Activated naive CD4-positive, alpha-beta T cell (primary cell): ENCODE measurements at places on chromosomes 6 and 20.

GRCh38 chr6:13299918-13300317 is 28.4 kb downstream of the TBC1D7 start:
- DNase-seq = no peak

GRCh38 chr6:30767158-30767943 is 23.0 kb upstream of the IER3 start:
- DNase-seq = no peak

DNA sequence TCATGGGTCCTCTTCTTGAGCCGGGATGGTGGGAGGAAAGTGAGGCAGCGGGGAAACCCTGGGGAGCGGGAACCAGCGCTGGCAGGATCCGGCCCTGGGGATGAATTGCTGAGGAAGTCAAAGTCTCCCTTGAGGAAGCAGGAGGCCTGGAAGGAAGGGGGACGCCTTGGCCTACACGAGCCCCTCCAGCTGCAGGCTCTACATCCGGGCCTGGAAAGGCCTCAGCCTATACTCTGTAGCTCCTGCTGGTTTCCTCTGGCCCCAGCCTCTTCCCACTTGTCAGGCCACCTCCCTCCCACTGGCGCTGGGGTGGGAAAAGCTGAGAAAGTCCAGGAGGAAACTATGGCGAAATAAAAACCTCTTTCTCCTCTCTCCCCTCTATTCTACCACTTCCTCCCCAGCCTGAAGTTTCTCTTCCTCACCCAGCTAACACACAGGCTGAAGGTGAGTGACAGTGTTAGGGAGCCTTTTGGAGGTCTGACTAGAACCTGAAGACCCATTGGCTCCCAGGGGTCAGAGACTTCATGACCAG is 14.9 kb downstream of the TREML2 start:
- no peak for DNase-seq

DNA sequence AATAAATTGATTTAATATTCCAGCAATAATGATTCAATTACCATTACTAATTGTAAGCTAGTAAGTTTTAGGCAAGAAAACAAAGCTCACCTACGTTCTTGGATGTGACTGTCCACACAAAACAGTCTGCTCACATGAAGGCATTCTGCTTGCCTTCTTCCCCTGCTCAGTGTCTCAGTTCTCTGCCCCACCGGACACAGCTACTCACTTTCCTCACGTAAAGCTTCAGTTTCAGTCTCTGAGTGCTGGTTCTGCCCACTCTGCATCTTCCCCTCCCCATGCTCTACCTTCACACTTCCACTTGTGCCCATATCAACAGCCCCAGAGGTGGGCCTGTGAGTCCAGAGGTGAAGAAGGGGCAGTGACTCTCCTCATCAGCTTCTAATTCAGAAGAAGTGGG is 73.9 kb upstream of the C6orf118 start:
- DNase-seq = no peak

DNA sequence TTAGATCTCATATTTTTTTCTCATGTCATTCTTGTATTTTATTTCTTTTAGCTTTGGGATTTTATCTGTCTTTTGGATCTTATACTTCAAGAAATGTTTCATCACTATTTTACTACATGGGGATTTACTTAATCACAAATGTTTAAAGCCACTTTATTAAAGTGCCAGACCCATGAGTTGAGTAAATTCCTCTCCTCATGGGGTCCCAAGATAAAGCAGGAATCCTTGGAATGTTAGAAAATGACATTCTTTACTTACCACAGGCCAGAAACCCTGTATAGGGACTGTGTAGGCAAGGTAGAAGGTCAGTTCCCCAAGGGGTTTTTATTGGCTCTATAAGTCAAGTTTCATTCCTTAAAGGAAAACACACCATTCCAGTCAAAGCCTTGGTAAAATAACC is 28.4 kb upstream of the OR2J2 start:
- no peak for DNase-seq

GRCh38 chr6:155782320-155782731 is 326.7 kb upstream of the NOX3 start:
- no peak for DNase-seq

DNA sequence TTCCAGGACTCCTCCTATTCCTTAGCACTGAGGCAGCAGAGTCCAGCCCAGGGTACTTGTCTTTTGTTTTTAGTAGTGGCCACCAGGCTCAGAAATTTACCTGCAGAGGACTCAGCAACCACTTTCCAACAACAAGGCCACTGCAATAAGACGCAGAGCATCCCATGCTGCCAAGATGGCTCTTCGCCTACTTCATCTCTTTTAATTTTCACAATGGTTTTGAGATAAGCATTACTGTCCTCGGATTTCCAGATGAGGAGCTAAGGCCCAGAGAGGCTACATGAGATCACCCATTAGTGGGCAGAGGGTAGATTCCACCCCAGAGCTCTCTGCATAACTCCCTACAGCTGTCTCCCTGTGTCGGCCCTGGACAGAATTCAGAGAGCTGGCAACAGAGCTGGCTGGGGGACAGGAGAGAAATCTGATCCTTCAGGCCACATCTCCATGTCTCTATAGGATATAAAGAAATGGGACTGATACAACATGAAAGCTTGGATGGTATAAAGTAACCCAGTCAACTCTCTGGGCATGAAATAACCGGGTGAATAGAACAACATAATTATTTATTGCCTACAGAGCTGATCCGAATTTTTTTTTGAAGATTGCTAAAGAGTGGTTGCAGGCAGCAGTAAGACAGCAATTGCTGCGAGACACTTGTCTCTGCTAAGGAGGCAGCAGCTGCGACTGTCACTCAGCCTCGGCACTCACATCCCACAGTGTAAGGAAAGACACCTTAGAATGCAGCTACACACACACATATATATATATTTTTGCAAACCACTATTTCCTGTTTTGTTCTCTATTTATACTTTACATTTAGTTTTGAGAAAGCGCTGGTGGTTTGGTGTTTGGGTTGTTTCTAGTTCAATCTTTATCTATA is 37.2 kb downstream of the SCML4 start:
- peak; percentile 10 for DNase-seq

- DNase-seq = no peak
Measured at GRCh38 chr20:20410678-20411077, 42.8 kb downstream of the INSM1 start.

GRCh38 chr6:170174771-170175643 is 115.9 kb downstream of the DLL1 start:
- DNase-seq = no peak

- no peak for DNase-seq
Measured at GRCh38 chr20:25469558-25469957, 62.1 kb downstream of the GINS1 start.

DNA sequence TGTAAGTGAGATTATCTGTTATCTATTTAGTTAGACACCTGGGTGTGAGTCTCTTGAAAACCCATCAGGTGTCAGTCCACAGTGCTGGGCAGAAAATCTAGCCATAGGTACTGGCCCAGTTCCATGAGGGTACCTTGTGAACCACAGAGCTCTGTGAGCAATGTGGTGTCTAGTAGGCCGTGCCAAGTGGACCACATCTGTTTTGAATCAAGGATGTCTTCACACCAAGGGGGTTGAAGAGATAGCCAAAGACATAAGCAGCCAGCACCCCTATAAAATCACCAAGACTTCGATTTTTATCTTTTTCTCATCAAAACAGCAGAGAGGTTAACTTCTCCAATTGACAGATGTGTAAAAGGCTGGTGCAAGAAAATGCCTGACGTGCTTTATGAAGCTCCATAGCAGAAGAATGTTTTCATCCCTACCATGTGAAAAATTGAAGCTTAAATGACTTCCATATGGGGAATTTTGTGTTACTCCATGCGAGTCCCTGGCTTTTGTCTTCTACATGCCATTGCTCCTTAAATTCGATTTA is 368.7 kb downstream of the HAO1 start:
- no peak for DNase-seq

DNA sequence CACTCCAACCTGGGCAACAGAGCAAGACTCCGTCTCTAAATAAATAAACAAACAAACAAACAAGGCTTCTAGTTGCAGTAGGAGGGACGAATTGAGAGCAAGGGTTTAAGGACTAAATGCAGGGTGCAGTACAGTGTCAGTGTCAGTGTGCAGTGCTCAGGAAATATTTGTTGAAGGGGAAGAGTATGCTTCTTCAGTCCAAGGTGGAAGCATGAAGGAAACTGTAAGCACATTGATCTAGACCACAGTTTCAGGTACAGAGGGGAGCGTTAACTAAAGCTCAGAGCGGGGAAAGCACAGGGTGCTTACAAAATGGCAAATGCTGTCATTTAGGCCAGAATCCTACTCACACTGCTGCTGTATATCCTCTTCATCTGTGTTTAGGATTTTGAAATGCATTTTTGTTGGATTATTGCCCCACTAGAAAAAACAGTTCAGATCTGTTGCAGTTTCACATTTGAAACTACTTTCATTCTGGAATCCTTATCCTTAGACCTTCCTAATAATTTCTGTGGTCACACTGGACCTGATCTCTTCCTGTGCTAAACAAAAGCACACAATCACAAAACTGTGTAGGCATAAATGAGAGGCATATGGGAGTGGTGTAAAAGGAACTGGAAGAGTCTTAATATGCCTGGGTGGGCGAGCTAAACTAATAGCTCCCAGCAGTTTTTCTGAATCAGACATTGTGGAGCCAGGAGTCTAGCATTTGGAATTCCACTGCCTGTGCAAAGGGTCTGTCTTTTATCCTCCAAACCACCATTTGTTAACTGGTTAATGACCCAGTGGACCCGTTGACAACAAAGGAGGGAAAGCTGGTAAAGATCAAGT is 41.4 kb downstream of the CBFA2T2 start:
- no peak for DNase-seq

DNA sequence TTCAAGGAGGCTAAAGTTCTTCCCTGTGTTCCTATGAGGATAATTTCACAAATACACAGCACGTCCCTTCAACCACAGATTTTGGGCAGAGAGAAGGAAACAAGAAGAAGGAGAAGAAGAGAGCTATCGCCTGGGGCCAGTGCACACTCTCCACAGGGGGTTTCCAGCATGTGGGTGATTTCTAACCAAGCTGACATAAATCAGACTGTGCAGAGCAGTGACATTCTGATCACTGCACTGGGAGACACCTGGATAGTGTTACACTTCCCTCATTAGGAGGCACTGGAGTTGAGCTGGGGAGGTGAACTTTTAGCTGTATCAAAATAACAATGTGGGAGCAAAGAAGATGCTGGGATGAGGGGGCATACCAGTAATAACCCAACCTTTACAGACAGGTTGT is 71.8 kb upstream of the CENPW start:
- DNase-seq = no peak

GRCh38 chr6:13164291-13164690 is 164.0 kb downstream of the TBC1D7 start:
- DNase-seq = no peak

GRCh38 chr20:11056414-11056813 is 382.6 kb upstream of the JAG1 start:
- no peak for DNase-seq

GRCh38 chr6:148857798-148858390 is 111.1 kb downstream of the UST start:
- DNase-seq = no peak

DNA sequence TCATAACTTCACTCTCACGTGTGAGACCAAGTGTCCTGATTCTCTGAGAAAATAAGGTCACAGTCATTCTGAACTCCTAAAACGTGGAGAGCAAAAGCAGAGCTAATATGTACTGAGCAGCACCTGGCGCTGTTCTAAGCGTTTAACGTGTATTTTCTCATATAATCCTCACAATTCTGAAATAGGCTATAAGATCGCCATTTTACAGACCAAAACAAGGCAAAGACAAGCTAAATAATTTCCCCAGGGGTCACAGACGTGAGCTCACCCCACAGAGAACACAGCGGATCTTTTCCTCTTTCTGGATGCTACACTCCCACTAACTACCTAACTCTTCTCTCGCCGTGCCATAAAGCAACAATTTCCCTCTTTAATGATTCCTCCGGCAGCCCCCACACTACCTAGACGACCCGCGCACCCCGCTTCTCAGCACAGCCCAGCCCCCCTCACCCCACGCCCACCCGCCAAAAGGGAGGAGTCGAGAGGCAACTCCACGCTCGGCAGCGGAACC is 636 bp downstream of the SUPT3H start:
- DNase-seq = no peak

DNA sequence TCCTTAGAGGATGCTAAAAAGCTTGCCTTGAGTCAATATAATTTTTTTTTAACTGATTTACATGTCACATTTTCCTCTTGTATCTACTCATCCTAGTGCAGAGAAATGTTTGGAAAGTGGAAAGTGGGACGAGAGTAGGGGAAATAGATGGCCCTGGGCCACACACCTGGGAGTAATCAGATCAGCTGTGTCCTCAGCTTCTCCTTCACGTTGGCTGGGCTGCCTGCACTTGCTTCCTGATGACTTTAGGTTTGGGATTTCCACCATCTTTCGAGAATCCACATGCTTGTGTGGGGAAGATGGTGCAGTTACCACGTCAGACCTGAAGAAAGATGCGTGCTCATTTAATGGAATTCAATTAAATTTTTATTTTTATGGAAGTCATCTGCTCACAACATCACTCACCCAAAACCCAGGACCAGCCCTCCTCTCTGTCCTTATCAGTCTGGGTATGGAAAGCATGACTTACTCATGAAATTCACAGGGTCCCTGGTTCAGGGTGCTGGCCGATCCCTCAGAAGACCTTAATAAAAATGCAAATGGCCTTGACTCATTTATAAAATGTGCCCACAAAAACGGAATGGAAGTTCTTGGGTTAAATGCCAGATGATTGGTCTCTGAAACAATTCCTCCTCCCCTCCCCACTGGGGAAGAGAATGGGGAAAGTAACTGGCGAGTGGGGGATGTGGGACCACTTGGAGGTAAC is 74.5 kb upstream of the TIAM2 start:
- DNase-seq = no peak

GRCh38 chr6:129370268-129370916 is 339.6 kb downstream of the ARHGAP18 start:
- peak; percentile 7 for DNase-seq

- no peak for DNase-seq
Measured at GRCh38 chr6:158040051-158040803, 58.6 kb downstream of the SYNJ2 start.

DNA sequence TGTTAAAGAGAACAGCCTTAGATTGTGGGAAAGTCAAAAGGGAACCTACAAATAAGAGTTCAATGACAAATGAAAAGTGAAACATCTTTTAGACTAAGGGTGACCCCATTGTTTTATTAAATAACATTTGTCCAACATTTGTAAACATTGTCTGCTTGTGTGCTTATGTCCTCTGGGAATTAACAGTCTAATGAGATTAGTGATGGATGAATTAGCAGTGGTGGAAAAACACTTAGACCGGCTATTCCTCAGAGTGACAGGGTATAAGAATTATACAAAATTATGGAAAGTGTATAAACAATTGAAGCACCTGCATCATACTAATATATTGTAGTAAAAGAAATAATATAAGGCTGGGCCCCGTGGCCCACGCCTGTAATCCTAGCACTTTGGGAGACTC is 29.3 kb upstream of the HFE start:
- DNase-seq = no peak

DNA sequence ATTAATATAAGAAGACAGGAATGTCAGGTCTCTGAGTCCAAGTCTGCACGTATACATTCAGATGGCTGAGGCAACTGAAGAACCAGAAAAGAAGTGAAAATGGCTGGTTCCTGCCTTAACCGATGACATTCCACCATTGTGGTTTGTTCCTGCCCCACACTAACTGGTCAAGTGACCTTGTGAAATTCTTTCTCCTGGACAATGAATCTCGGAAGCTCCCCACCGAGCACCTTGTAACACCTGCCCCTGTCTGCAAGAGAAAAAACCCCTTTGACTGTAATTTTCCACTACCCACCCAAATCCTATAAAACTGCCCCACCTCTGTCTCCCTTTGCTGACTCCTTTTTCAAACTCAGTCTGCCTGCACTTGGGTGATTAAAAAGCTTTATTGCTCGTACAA is 140.4 kb downstream of the SYNE1 start:
- DNase-seq = no peak
